NCI-H345 (cell line): ENCODE measurements at places on chromosomes 5 and 9.

- no peak for DNase-seq
Observed at GRCh38 chr9:96877269-96877668, 23.0 kb upstream of the ZNF782 start.

- DNase-seq, result no peak
Observed at GRCh38 chr9:4289411-4290326, 10.2 kb downstream of the GLIS3 start.

GRCh38 chr5:69257577-69257976, 22.9 kb downstream of the CDK7 start:
- no peak for DNase-seq

- peak; percentile 3 for DNase-seq
Observed at GRCh38 chr5:95759634-95760033, 28.5 kb downstream of the RHOBTB3 start.

- no peak for DNase-seq
Observed at GRCh38 chr5:1409381-1410110, 35.7 kb downstream of the SLC6A3 start.
